ENCODE measurements at places on chromosomes 6 and 20.

DNA sequence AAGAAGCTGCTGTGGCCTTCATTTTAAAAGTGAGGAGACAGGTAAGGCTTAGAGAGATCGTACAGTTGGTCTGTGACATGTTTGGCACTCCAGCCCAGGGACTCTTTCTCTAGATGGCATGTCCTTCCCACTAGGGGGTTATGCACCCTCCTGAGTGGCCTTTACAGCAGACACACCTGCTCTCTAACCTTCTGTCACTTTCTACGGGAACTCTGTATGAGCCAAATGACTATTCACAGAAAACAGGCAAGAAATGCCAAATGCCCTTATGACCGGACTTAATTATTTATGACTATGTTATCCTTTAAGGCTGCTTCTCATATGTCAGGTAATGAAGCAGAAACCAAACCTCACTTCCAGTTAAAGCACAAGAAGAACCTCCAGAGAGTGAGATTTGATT lies 91.2 kb downstream of the MAP3K5 start:
- DNase-seq, result no peak

DNA sequence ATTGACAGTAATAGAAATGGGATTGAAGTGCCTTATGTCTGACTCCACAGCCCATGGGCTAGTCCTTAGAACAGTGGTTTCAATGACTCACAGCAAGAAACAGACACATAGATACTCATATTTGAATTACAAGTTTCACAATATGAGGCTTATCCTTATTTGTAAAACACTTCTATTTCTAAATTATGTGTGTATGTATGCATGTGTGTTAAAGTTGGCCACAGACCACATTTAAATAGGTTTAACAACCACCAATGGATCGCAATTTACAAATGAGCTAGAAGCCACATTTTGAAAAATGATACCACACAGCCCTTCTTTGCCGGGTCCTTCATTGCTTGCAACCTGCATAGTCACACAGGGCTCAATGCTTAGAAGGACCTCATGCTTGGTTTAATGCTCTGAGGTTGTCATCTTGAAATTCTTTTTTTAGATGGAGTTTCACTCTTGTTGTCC lies 157.8 kb upstream of the PREP start:
- DNase-seq, result peak; percentile 77

DNA sequence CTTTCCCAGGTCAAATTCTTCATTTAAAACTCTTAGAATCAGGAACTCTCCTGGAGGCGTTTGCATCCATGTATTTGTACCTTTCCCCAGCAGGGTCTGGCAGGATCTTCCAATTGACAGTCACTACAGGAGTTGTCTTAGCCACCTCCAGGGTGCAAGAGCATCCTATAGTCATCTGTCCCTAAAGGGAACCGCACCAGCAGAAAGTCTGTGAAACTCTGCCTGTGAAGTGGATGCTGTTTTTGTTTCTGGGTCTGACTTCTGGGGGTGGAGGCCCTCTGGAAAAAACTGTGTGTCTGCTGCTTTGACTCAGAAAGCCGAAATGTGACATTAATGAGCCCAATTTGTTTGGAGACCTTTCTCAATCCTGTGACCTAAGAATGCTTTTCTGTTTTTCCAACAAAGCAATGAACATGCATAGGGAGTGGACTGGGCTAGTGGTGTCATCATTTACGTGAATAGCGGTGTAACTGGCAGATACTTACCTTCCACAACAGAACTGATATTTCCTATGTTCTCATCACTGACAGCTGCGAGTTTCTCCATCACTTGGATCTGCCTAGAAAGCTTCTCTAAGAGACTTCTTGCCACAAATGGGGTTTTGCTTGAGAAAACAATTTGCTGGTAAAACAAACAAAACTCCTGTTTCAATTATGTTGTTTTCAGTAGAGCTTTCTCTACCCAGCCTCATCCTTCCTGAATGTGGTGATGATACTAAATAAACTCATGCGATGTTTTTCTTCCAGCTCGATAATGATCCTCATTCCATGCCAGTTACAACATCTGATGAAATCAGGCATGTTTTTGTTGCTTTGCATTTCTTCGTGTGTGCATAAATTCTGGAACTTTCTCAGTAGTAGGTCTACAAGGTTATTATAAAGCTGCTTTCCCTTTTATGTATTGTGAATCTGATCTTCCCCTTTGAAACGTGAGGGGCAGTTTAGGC lies 33.3 kb upstream of the ARMH2 start:
- DNase-seq, result no peak

DNA sequence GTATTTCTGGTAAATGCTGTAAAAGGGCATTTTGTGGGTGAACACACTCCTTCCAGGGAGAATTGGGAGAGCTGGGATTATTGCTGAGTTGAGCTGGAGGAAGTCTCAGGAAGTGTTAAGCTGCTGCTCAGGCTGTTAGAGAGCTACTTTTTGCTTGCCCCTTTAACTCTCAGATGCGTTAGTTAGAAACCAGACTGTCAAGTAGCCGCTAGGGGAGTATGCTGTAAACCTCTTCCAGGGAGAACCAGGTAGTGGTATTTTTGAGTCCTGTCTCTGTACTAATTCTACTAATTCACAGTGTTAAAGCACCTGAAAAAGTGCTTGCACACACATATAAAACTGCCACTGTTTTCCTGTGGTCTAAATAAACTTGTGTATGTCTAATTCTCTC lies 6.6 kb upstream of the GFRAL start:
- no peak for DNase-seq

GRCh38 chr20:51531141-51531710 lies 11.3 kb downstream of the NFATC2 start:
- DNase-seq, result peak; percentile 12

- DNase-seq, result peak; percentile 12
Measured at GRCh38 chr20:34143951-34144350, 31.9 kb upstream of the EIF2S2 start.

DNA sequence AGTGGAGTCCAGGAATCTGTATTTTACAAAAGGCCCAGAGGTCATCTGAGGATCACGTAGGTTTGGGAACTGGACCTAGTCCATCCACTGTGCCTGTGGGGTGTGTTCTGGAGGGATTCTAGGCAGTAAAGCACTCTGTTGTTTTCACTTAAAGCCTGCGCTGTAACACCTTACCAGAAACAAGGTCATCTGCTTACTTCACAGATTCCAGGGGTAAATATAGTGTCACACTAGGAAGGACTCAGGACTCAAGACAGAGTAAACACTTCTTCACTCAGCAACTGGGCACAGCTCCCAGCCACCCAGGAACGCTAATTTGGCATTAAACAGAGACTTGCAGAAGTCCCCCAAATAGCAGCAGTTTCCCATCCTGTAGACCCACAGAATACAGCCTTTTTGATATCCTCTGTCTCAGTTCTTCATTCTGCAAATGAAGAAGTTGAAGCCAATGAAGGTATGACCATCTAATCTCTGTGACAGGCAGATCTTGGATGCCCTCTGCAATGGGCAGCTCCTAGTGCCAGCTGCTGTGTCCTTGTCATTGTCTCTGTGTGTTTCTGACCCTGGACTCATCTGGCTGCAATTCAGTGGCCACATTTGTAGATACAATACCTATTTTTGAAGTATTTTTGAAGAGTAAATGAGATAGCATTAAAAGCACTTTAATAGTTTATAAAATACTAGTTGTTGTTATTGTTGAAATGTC lies 129.1 kb downstream of the SLC24A3 start:
- DNase-seq, result no peak

- peak; percentile 76 for DNase-seq
Measured at GRCh38 chr6:2237001-2237400, 8.4 kb downstream of the GMDS start.

GRCh38 chr6:83589076-83589475 lies 76.7 kb downstream of the PRSS35 start:
- no peak for DNase-seq

- peak; percentile 63 for DNase-seq
Measured at GRCh38 chr6:80366714-80367113, 260.2 kb downstream of the BCKDHB start.

DNA sequence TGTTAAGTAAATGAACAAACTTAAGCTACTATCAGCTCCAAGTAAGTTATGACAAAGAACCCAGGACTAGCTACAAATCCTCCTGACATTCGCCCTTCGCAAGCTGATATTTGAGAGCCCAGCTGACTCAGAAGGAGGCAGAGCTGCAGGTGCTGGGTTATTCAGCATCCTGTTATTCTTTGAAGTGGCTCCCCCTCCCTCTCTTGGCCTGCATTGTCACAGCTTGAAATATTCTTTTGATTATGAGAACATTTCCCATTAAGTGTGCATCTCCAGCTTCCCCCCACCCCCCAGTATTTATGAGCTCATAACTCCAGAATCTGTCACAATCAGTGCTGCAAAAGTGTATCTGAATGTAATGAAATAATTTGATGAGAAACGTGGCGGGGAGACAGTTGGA lies 78.8 kb upstream of the RALY start:
- peak; percentile 53 for DNase-seq

GRCh38 chr20:46060301-46060881 lies 29.4 kb downstream of the NCOA5 start:
- DNase-seq, result no peak

- no peak for DNase-seq
Measured at GRCh38 chr20:48350313-48350988, 477.3 kb downstream of the PREX1 start.

- peak; percentile 37 for DNase-seq
Measured at GRCh38 chr6:128463942-128464341, 56.5 kb downstream of the PTPRK start.

DNA sequence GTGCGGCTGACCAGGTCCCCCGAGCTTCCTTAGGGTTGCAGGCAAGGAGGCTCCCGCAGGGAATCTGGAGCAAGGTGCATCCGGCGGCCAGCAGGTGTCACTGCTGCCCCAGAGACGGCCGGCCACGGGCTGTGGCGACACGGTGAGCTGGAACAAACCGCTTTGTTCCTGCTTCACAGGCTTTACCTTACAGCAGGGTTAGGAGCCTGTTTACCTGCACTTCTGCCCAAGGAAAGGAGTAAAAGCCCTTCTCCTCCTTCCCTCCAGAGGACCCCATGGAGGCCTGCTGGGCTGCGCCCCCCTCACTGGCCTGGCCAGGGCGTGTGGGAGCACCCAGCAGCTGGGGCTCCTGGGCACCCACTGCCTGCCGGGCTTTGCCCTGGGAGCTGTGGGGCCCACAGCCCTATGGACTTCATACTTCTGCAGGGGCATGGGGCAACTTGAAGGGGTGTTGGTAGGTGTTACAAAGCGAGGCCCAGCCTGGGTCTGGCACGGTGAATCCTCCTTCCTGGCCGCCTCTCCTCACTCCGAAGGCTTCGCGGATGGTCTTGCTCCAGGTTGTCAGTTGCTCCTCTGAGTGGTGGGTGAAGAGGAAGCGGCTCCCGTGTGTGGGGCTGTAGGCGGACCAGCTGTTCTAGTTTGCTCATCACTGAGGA lies 88.4 kb downstream of the CDC5L start:
- DNase-seq, result peak; percentile 73

DNA sequence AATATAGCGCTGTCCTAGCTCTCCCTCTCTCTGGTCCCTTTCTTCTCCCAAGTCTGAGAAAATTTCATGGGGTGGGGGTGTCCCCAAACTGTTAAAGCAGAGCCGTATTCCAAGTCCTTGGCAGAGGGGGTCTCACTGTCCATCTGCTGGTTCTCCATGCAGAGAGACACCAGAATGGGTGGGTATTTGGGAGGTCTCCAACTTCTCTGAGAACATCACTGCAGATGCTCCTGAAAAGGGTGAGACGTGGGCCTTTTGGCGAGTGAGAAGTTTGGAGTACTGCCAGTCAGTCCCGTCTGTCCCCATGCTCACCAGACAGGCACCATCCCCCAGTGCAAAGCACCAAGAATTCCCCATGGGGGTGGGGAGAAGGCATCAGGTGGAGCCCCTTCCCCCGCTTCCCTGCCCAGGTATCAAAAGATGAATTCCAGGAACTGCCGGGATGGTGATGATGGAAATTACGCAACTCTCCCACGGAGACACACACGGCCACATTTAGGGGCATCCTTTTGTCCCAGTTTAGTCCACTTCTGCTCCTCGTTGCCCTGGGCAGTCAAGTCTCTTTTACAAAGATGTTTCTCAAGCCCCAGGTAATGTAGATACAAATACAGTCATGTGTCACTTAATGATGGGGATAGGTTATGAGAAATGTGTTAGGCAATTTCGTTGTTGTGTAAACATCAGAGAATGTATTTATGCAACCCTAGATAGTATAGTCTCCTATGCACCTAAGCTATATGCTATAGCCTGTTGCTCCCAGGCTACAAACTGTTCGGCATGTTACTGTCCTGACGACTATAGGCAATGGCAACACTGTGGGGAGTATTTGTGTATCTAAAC lies 73.4 kb upstream of the SRSF6 start:
- no peak for DNase-seq

GRCh38 chr6:27283279-27283678 lies 28.8 kb downstream of the POM121L2 start:
- DNase-seq, result no peak

GRCh38 chr6:105137388-105137787 lies 42.4 kb downstream of the POPDC3 start:
- DNase-seq, result peak; percentile 10

DNA sequence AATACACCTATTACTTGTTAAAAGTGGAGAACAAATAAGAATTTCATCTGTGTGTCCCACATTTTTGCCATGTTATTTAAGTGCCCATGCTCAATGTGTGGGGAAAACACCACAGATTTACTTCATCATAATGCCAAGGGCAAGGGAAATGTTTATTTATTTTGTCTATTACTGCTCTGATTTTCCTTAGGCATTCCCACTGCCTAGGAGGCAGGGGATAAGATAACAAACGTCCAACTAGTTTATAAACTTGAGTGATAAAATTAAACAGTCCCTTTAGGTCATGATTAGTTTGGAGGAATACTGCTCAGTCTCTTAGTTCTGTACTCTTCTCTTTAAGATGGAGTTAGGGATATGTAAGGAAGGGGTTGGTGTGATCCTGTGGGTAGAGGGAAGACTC lies 598.4 kb upstream of the MARCKS start:
- no peak for DNase-seq

- DNase-seq, result peak; percentile 16
Measured at GRCh38 chr20:41398408-41398807, 31.8 kb upstream of the EMILIN3 start.

DNA sequence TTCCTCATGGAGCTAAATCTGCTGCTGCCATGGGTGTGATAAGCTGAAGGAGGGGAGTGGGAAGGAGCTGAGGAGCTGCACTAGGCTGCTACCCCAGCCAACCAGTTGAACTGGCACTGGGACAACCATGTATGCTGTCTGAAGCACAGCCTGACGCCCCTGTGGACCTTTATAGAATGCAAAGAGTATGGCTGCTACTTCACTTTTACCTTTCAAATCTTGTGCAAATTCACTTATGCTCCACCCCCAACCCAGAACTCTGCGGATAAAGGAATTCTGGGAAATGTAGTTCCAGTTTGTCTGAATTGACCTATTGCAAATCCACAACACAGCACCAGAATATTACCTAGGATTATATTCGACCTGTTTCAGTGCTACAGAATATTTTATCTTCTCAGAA lies 217.4 kb upstream of the SLC35B3 start:
- no peak for DNase-seq

- no peak for DNase-seq
Measured at GRCh38 chr6:24391756-24392405, 10.9 kb upstream of the MRS2 start.

- DNase-seq, result no peak
Measured at GRCh38 chr6:4021854-4022695, 56.9 kb downstream of the FAM217A start.

Measured in fibroblast of skin of abdomen (primary cell).